ENCODE measurements at places on chromosomes 2 and 18. TPM values are rescaled to one million over a fixed set of nuclear protein-coding genes. Genes with fewer than 3 reads are reported as not detected.

NPHP1 gene
- total RNA-seq: not detected

DNA sequence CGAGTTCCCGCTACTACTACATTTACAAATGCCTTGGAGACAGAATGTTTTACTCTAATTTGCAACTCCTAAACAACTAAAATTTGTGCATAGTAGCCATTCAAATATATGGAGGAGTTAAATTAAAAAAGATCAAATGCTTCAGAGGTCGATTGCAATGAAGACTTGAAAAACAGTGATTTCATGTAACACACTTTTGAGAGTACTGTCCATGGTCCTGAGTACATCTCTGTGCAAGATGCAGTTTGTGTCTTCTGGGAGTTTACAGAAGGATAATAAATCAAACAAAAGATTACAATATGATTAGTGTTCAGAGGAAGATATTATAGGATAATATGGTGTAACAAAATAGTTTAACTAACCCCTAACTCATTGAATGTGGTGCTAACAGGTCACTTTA lies 894.7 kb downstream of the TMEM182 start:
- no peak for DNase-seq

CRYGD gene
- not detected for total RNA-seq

FNDC4 gene
- total RNA-seq: 2.9 TPM

DNA sequence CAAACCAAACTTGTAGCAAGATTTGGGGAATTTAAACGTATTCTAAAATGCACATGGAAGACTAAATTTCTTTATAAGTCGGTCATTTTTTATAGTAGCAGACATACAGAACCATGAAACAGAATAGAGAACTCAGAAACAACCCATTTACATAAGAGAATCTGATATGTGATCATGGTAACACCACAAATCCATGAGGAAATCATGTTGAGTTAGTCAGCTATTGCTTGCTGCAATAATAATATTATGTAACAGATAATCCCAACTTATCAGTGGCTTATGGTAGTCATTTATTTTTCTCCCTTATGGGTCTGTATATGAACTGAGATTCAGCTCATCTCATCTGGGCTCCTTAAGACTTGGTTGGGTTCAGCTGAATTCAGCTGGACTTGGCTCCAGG lies 103.4 kb upstream of the SERTAD2 start:
- DNase-seq: no peak

GRCh38 chr2:56749152-56749752 lies 565.5 kb downstream of the CCDC85A start:
- DNase-seq: peak; percentile 0

DNA sequence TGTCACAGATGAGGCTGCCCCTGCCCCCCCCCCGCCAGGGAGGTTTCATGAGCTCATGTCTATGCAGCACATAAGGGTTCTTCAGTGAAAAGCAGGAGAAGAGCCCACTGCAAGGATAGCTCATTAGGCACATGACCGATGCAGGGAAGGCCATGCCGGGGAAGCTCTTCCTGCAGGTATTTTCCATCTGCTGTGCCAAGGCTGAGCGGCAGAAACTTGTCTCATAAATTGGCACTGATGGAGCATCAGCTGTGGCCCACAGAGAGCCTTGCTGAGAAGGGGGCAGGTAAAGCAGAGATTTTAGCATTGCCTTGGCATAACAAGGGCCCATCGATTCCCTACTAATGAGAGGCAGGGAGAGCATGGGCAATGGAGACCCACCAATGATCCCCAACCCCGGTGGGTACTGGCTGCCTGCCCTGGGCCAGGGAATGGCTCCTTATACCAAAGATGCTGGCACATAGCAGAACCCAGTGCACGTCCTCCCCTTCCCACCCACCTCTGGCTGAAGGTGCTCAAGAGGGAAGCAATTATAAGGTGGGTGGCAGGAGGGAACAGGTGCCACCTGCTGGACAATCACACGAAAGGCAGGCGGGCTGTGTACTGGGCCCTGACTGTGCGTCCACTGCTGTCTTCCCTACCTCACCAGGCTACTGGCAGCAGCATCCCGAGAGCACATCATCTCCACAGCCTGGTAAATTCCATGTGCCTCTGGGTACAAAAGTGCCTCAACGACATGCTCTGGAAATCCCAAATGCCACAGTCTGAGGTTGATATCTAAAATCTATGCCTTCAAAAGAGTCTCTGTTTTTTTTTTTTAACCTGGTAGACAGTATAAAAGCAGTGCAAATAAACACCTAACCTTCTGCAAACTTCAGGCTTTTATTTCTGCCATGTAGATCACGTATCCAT lies 41.4 kb downstream of the STEAP3 start:
- DNase-seq: peak; percentile 73

DNA sequence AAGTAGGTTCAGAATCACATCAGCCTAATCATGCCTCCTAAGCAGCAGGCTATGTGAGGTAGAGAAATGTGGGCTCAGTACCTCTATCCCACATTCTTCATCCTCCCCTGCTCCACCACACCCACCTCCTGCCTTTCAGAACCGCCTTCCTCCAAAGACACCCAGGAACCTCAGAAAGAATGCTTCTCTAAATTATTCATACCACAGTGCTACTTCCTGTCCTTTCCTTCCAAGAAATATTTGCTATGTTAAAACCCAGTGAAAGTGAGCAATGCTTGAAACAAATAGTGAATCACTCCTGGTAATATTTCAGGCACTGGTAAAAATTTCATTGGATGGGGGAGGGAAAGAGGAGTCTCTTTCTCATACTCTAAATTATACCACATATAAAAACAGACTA lies 24.0 kb upstream of the CREB1 start:
- no peak for DNase-seq

DNA sequence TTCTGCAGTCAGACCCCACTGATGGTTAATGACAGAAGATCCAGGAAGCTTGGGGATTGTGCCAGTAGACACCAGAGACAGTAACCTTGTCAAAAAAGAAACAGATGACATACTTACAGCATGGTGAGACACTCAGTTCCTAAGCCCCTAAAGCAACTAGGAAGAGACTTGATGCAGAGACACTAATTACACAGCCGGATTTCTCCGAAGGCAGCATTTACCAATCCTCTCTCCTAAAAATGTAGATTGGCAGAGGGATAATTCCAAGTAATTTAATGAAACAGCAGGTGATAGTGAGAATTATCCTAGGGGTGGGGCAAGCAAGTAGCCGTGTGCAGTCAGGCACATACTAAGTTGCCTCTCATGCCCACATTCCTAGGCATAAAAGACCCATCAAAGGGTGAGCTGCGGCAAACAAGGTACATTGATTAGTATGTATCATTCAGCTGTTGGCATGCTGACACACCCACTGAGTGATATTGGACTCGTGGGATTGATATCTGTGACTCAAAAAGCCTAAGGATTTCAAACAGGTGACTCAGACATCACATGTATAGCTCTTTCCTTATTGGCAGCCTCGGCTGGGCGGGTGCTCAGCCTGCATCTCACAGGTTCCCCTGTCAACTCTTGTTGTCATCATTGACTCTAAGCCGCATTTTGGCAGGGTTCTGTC lies 296.7 kb upstream of the ATP5MC3 start:
- no peak for DNase-seq

DNA sequence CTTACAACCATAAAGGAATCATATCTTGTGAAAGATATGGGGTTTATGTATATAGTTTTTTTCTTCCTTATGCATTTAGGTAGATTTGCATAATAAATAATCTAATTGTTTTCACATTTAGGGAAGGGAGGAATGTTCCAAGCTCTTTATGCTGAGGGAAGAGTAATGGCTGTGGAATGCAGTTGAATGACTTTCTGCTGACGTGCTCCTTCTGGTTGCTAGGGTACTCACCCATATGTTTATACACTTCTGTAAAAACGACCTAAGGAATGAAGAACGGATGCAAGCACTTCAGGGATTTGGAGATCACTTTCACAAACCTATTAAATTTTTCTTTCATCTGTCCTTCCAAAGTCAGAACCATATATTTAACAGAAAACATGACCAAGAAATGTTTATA lies 29.2 kb upstream of the PPP4R1 start:
- no peak for DNase-seq

DNA sequence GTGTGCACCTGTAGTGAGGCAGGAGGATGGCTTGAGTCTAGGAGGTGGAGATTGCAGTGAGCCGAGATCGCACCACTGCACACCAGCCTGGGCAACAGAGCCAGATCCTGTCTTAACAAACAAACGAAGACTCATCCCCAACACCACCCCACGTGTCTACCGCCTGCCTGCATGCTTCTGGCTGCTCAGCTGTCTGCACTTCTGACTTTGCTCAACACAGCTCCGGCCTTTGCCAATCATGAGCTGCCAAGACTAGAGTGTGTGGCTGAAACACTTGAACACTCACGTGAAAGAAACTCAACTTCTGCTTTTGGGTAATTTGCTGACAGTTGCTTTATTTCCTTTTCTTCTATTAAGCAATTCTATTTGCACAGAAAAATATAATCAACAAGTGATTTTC lies 32.1 kb upstream of the SP3 start:
- DNase-seq: no peak

DNA sequence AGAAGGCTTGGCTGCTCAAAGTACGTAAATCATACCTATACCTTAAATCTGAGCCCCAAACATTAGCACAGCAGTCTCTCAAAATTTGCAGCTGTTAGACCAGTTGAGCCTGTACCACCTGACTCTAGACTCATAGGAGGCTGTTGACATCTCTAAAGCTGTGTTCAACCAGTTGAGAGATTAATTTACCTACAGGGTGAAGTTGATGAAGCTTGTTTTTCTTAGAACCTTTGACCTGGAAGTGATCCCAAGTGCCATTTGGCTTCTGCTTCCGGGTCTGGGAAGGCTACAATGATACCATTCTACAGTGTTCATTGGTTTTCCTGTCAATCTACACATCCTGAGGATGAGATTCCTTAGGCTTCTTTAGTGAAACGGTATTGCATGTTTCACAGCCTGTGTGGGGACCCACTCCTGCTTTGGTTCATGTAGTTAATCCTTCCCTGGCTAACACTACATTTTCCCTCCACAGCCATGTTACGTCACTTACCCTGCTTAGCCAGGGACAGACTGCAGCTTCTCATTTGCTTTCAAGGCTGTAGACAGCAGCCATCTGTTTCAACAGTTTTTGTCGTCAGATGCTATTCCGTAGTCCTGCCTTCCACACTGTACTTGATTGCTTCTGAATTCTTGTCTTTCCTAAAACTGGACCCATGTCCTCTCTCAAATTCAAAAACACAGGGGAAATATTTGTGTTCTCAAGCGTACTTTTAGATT lies 4.7 kb upstream of the IL1RL2 start:
- no peak for DNase-seq

DNA sequence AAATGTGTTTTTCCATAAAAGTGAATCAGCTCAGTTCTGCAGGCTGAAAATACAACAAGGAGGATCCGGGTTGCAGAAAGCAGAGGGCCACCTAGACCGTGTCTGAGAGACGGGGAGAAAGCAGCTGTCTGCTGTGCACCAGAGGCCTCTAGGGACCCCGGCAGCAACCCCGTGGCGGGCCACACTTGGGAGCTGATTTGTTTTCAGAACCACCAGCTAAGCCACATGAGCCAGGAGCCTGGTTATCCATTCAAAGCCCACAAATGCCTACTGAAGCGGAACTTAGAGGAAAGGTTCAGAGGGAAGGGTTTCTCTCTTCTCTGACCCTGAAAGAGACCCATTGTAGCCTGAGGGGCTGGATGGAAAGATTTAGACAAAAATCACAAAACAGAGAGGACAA lies 28.4 kb upstream of the ID2 start:
- no peak for DNase-seq

MAP4K3 gene
- 16.9 TPM for total RNA-seq

DNA sequence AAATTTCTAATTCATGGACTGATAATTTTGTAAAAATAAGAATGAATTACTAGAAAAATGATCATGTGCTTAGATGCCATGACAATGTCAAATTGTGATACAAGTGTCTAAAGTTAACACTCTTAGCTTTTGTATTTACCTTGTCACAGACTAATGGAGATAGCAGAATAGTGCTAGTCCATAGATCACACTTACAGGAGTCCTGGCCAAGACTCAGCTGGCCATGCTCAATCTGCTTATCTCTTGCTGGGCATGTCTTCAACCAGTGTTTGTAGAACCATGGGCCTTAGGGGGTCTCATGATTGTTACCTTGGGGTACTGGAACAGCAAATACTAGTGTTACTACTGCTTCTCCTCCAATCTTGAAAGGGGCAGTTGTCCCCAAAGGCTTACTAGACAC lies 44.0 kb downstream of the TET3 start:
- DNase-seq: no peak

LRATD1 gene
- total RNA-seq: 7.3 TPM

DNA sequence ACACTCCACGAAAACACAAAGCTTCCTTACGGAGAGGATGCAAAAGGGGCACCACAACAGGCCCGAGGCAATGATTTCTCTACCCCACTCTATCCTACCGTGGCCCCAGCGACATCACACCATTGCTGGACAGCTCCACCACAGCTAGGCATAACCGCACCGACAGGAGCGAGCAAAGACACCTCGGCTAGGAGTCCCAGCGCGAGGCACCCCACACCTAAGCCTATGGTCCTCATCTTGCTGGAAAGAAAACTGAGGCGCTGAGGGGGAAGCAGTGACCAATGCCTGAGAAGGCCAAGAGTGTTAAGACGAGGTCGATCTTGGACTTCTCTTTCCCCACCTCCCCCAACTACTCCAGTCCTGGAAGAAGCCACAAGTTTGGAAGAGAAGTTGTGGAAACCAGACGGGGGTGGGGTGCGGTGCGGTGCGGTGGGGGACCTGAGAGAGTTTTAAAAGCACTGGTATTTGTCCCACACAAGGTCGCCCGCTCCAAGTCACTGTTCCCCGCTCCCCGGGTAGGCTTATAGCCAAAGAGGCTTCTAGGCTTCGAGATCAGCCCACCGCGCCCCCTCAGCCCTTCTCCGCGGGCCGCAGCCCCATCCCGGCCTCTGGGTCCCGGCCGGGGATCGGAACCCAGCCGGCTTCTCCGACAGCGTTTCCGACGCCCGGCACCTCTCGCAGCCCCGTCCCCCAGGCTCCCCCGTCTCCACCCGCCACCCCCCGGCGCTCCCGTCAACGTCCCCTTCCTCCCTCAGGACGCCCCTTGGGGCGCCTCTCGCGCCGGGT lies 766 bp downstream of the PDE6D start:
- DNase-seq: peak; percentile 48

CGREF1 gene
- total RNA-seq: 0.72 TPM

Data from K562 (cell line).